ENCODE measurements at places on chromosomes 11 and 22. TPM values are rescaled to one million over a fixed set of nuclear protein-coding genes. Genes with fewer than 3 reads are reported as not detected.

DNA sequence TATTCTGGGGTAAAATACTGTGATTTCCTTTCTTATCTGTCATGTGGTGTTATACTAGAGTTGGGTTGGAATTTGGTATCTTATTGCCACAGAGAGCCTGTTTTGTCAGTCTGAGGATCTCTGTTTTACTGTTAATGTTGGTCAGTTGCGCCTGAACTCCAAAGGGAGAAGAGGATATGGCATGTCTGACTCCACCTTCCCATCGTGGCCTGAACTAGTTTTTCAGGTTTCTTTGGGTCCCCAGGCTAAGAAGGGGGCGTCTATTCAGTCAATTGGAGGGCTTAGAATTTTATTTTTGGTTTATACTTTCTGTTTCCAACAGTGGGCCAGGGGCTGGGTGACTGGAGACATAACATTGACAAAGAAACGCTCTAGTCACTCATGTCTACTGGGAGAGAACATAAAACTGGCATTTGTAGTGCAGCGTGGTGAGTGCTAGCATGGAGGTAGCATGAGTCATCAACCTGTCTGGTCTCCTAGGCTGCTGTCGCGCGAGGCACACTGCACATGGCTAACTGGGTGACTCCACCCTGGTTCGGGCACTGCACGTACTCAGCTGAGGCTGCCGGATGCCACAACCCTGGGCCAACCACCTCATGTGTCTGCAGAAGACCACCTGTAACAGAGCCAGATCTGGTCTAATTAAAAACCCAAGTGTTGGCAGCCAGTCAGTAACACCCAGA, 120.1 kb upstream of the OR9Q1 start:
- peak; percentile 76 for DNase-seq

DNA sequence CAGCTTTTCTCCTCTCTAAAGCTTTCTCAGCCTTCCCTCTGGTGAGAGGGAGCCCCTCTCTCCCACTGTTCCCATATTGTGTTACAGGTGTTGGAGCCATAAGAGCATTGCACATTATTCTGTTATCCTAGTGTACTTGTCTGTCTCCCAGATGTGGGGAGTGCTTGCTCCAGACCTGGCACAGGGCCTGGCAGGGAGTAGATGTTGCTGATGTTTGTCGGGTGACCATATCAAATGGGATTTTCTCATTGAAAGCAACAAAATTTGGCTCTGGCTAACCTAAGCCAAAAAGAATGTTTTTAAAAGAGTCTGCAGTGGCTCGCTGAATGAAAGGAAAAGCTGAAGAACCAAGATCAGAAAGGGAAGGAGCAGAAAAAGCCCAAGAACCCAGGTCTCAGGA, 41.1 kb downstream of the CYB5R2 start:
- no peak for DNase-seq

- no peak for DNase-seq
Measured at GRCh38 chr22:22021162-22021750, 38.7 kb upstream of the TOP3B start.

GRCh38 chr11:131025020-131025419, 108.7 kb upstream of the SNX19 start:
- no peak for DNase-seq

GNAZ gene
- total RNA-seq: 1.1 TPM

Measured in hematopoietic multipotent progenitor cell (in vitro differentiated cells).